ENCODE measurements at places on chromosomes 2 and 18.

- DNase-seq, result no peak
- H3K27me3 ChIP-seq, result no peaks in the 10 kb centered on the region
- no peak overlapping the region for H3K4me3 ChIP-seq
- H3K27ac ChIP-seq, result no peak overlapping the region
- no peaks in the 10 kb centered on the region for H3K36me3 ChIP-seq
These were observed 31.4 kb upstream of the CD226 start for GRCh38 chr18:69978732-69979715.

GRCh38 chr2:23241121-23241520, 143.9 kb upstream of the KLHL29 start:
- no peak for DNase-seq
- H3K4me1 ChIP-seq, result peaks cover 12% of the 10 kb centered on the region
- no peak overlapping the region for H3K27ac ChIP-seq
- H3K4me3 ChIP-seq, result no peak overlapping the region
- H3K36me3 ChIP-seq, result no peaks in the 10 kb centered on the region
- H3K27me3 ChIP-seq, result no peaks in the 10 kb centered on the region

- H3K27ac ChIP-seq, result no peak overlapping the region
- peak; percentile 80 for DNase-seq
- peaks cover 4% of the 10 kb centered on the region for H3K4me1 ChIP-seq
- no peaks in the 10 kb centered on the region for H3K36me3 ChIP-seq
These were observed 94.8 kb upstream of the ARL5A start for GRCh38 chr2:151922845-151923666.

DNA sequence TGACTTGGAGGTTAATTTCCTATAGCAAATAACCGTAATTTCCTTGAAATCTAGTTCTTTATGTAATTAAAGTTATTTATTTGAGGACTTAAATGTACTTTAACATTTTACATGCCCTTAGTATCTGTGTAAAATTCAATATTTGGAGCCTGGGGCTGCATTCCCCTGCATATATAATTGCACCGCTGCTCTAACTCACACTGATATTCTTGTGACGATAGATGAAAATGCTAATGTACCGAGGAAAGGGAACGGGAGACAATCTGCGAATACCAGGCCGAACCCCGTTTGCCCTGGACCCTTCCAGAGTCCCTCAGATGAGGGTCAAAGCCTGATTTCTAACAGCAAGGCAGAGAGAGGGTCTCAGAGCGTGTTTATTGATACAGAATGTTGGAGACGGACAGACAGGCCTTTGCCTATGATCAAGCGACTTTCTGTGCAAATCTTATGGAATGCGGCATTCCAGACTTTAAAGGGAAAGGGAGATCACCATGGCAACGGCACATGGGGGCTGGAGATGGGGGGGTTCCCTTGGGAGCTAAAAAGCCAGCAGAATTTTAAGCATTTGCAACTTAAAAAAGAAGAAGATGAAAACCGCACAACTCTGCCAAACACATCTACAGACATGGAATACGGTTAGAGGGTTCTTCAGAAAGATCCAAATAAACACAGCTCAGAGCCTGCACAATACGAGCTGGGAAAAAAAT, 57.6 kb upstream of the TWIST2 start:
- H3K27me3 ChIP-seq, result no peaks in the 10 kb centered on the region
- H3K27ac ChIP-seq, result no peak overlapping the region
- no peak for DNase-seq

- DNase-seq, result no peak
- no peak overlapping the region for H3K27ac ChIP-seq
- H3K4me3 ChIP-seq, result no peak overlapping the region
- H3K36me3 ChIP-seq, result no peaks in the 10 kb centered on the region
These were observed 1094.7 kb upstream of the SLC39A10 start for GRCh38 chr2:194562329-194562728.

DNA sequence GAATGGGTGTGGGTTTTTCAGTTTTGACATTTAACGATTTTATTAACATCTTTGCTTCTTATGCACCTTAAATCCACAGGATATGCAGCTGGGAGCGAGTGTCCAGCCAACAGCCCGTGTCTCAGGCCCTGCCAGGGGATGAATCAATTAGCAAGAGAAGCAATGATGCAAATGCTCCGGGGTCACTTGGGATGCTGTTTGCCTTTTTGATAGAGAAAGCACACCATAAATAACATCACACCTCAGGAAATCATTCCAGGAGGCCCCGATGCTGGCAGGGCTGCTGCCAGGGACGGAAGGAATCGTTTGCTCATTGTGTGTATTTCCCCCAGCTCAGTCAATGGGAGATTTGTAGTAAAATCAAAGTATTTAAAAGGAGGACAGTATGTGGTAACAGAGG, 394.0 kb upstream of the HNRNPA3 start:
- no peaks in the 10 kb centered on the region for H3K27me3 ChIP-seq
- no peaks in the 10 kb centered on the region for H3K36me3 ChIP-seq
- no peak overlapping the region for H3K4me3 ChIP-seq
- H3K4me1 ChIP-seq, result no peaks in the 10 kb centered on the region
- DNase-seq, result no peak

- H3K27ac ChIP-seq, result no peak overlapping the region
- no peaks in the 10 kb centered on the region for H3K36me3 ChIP-seq
- no peak overlapping the region for H3K4me3 ChIP-seq
These were observed 52.6 kb upstream of the TPO start for GRCh38 chr2:1360557-1361250.

DNA sequence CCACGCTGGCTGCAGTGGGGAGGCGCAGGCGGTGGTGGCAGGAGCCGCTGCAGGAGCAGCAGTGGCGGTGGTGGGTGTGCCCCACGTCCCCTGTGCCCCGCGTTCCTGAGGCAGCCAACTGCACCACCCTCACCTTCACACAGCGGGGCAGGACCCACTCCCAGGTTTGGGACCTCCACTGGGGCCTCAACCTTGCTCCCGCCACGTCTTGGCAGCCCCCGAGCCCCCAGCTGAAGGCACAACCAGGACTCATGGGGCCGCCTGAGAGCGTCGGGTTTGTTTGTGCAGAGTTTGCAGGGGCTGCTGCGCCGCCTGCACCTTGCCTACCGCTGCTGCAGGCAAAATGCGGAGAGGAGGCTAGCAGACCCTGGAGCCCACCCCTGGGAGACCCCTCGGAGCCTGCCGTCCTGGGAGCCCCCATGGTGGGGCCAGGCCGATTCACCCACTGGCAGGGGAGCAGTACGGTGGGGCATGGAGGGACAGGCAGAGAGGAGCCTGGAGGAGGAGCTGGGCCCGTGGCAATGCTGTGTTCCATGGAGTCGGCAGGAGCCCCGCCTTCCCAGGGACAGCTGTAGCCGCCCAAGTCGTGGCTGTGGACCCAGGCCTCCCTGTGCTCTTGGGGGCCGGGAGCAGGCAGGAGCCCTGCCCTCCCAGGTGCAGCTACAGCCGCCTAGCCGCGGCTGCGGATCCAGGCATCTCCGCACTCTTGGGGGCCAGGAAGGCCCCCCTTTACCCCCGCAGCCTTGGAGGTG, 14.7 kb upstream of the EML6 start:
- H3K27me3 ChIP-seq, result no peaks in the 10 kb centered on the region
- no peaks in the 10 kb centered on the region for H3K36me3 ChIP-seq
- no peak for DNase-seq
- H3K27ac ChIP-seq, result no peak overlapping the region
- H3K4me3 ChIP-seq, result peak overlapping the region; percentile 21

GRCh38 chr2:97735161-97735561, 21.8 kb downstream of the ZAP70 start:
- H3K4me3 ChIP-seq, result peak overlapping the region; percentile 1
- no peaks in the 10 kb centered on the region for H3K36me3 ChIP-seq
- no peaks in the 10 kb centered on the region for H3K27me3 ChIP-seq
- no peak for DNase-seq

- no peak overlapping the region for H3K27ac ChIP-seq
- H3K36me3 ChIP-seq, result no peaks in the 10 kb centered on the region
- H3K4me3 ChIP-seq, result no peak overlapping the region
- no peak for DNase-seq
- H3K27me3 ChIP-seq, result no peaks in the 10 kb centered on the region
These were observed 241.7 kb downstream of the EPHA4 start for GRCh38 chr2:221330436-221330835.

- no peaks in the 10 kb centered on the region for H3K27me3 ChIP-seq
- H3K4me3 ChIP-seq, result no peak overlapping the region
- no peaks in the 10 kb centered on the region for H3K36me3 ChIP-seq
- no peaks in the 10 kb centered on the region for H3K4me1 ChIP-seq
- DNase-seq, result no peak
- H3K27ac ChIP-seq, result no peak overlapping the region
These were observed 352.0 kb downstream of the THSD7B start for GRCh38 chr2:137117385-137117784.

DNA sequence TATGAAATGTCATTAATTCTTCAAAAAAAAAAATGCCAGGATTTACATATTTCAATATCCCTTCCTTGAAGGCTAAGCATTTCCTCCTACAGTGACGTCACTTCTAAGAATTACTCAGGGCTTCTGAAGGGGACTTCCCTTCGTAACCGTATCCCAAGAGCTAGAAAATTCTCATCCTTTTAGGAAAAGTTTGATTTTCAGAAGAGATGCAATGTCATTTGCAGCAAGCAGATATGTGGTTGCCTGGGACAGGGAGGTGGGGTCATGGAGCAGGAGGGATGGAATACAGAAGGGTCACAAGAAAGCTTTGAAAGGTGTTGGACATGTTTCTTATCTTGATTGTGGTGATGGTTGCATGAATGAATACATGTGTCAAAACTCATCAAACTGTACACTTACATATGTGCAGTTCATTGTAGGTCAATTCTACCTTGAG, 97.0 kb upstream of the ATL2 start:
- H3K4me1 ChIP-seq, result peaks cover 2% of the 10 kb centered on the region
- peak; percentile 8 for DNase-seq
- H3K36me3 ChIP-seq, result no peaks in the 10 kb centered on the region
- H3K27me3 ChIP-seq, result no peaks in the 10 kb centered on the region
- H3K4me3 ChIP-seq, result no peak overlapping the region
- H3K27ac ChIP-seq, result no peak overlapping the region

GRCh38 chr2:157182204-157182709, 75.2 kb upstream of the GALNT5 start:
- H3K4me1 ChIP-seq, result no peaks in the 10 kb centered on the region
- no peak for DNase-seq
- H3K36me3 ChIP-seq, result no peaks in the 10 kb centered on the region

GRCh38 chr2:60453872-60454271, 99.6 kb downstream of the BCL11A start:
- DNase-seq, result no peak
- no peaks in the 10 kb centered on the region for H3K27me3 ChIP-seq
- no peak overlapping the region for H3K4me3 ChIP-seq
- H3K4me1 ChIP-seq, result peaks cover 8% of the 10 kb centered on the region
- no peak overlapping the region for H3K27ac ChIP-seq

DNA sequence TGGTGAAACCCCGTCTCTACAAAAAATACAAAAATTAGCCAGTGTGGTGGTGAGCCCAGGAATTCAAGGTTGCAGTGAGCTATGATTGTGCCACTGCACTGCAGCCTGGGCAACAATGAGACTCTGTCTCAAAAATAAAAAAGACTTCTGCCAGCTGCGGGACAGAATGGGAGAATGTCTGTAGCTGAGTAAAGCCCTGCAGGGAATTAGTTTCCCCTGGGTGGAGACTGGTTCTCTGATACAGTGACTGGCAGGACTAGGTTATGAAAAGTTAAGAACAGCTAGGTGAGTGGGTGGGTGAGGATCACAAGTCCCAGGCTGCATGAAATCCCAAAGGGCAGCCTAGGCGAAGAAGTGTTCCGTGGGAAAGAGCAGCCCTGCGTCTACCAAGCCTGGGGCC, 13.8 kb upstream of the CATIP start:
- peaks cover 9% of the 10 kb centered on the region for H3K36me3 ChIP-seq
- no peak overlapping the region for H3K27ac ChIP-seq
- H3K4me3 ChIP-seq, result no peak overlapping the region
- no peaks in the 10 kb centered on the region for H3K4me1 ChIP-seq
- no peaks in the 10 kb centered on the region for H3K27me3 ChIP-seq

DNA sequence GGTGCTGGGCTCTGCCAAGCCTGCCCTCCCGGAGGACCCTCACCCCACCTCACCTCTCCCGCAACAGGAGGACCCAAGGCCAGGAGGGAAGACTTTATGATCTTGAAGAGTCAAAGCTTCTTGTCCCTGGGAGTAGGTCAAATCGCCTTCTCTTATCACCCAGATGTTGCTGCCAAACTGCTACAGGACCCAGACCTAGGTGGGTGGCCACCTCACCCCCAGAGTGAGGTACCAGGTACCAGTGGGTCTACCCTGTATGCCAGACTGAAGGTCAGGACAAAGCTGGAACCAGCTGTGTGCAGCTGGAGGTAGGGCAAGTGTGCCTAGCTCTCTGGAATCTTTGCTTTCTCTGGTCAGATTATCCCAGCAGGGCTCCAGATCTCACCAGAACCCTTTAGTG, 197.2 kb downstream of the ZFP36L2 start:
- peaks cover 7% of the 10 kb centered on the region for H3K4me1 ChIP-seq
- H3K4me3 ChIP-seq, result no peak overlapping the region
- H3K36me3 ChIP-seq, result peaks cover under 1% of the 10 kb centered on the region

DNA sequence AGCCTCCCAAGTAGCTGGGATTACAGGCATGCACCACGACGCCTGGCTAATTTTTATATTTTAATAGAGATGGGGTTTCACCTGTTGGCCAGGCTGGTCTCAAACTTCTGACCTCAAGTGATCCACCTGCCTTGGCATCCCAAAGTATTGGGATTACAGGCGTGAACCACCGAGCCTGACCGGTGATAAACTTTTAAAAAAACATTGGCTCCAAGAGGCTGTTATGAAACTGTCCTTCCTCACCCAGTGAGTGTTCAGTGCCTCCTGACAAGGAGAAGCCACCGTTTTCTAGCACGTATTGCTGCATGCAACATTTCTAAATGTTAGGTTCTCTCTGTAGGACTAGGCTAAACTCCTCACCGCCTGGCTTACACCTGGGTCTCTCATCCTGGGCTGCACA, 63.3 kb downstream of the EDAR start:
- H3K27ac ChIP-seq, result no peak overlapping the region
- DNase-seq, result no peak
- H3K4me1 ChIP-seq, result no peaks in the 10 kb centered on the region
- no peak overlapping the region for H3K4me3 ChIP-seq

GRCh38 chr2:50125246-50125645, 906.7 kb downstream of the NRXN1 start:
- H3K4me3 ChIP-seq, result no peak overlapping the region

DNA sequence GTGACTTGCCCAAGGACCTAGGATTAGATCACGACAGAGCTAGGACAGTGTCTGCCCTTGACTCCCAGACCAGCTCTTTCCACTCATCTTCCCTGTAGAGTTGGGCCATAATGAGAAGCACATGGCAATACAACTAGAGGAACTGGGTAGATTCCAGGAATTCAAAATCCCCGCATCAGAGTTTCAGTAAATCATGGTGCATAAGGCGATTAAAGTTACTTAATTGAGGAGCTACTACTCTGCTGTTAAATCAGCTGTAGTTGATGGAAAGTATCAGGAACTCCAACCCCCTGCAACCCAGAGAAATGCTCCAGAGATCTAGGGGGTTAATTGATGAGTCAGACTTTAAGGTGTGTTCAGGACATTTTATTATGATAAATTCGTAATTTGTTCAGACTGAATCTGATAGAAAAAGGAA, 5.7 kb downstream of the ANTXR1 start:
- H3K4me3 ChIP-seq, result no peak overlapping the region
- H3K36me3 ChIP-seq, result no peaks in the 10 kb centered on the region
- peaks cover 4% of the 10 kb centered on the region for H3K4me1 ChIP-seq

- no peak overlapping the region for H3K27ac ChIP-seq
- no peaks in the 10 kb centered on the region for H3K4me1 ChIP-seq
These were observed 24.5 kb downstream of the ZEB2 start for GRCh38 chr2:144495227-144496091.

Measured in trophoblast cell (in vitro differentiated cells and primary cell).